ENCODE measurements at places on chromosomes 4 and X. TPM values are rescaled to one million over a fixed set of nuclear protein-coding genes. Genes with fewer than 3 reads are reported as not detected.

The BRS3 gene
- not detected for total RNA-seq

The LUZP4 gene
- not detected for total RNA-seq

The CFI gene
- 1.6 TPM for total RNA-seq

The OSTC gene
- total RNA-seq = 40.4 TPM

The NLGN3 gene
- 29.1 TPM for total RNA-seq
